ENCODE measurements at places on chromosomes 12 and 14.

- DNase-seq, result no peak
These were observed 19.8 kb downstream of the OR5AU1 start for GRCh38 chr14:21136024-21136423.

- no peak for DNase-seq
These were observed 72.7 kb upstream of the ZFP36L1 start for GRCh38 chr14:68865542-68865941.

DNA sequence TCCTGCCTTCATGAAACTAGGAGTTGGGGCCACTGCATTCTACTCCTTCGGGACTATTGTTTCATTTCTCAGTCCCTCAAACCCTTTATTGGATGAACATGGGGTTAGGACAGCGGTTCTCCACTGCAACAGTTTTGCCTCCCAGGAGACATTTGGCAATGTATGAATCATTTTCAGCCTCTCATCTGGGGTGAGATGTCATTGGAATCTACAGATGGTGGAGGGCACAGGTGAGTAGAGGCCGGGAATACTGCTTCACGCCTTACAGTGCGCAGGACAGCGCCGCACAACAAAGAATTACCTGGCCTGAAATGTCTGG, 649 bp upstream of the GNPNAT1 start:
- no peak for DNase-seq

GRCh38 chr12:16385782-16386646, 38.6 kb downstream of the MGST1 start:
- peak; percentile 29 for DNase-seq

DNA sequence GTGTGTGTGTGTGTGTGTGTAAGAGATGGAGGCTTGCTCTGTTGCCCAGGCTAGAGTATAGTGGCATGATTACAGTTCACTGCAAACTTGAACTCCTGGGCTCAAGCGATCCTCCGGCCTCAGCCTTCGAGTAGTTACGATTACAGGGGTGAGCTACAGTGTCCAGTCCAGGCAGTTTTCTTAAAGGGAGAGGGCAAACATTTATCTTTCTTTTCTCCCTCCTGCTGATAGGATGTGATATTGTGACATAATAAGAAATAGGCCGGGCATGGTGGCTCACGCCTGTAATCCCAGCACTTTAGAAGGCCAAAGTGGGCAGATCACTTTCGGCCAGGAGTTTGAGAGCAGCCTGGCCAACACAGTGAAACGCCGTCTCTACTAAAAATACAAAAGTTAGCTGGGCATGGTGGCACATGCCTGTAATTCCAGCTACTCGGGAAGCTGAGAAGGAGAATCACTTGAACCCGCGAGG, 31.8 kb upstream of the CLIP1 start:
- no peak for DNase-seq

DNA sequence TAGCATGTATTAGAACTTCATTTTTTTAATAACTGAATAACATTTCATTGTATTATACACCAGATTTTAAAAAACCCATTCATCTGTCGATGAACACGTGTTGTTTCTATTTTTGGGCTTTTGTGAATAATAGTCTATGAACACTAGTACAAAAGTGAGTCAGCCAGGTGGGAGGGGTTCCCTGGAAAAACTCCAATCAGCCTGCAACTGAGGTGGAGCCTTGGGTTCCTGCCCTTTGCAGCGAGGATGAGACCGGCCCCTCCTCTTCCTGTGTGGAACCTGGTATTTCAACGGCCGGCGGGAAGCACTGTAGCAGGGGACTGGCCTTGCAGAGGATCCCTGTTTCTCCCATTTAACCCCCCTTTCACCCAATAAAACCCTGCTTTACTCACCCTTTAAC, 56.1 kb downstream of the LMNTD1 start:
- DNase-seq, result no peak

DNA sequence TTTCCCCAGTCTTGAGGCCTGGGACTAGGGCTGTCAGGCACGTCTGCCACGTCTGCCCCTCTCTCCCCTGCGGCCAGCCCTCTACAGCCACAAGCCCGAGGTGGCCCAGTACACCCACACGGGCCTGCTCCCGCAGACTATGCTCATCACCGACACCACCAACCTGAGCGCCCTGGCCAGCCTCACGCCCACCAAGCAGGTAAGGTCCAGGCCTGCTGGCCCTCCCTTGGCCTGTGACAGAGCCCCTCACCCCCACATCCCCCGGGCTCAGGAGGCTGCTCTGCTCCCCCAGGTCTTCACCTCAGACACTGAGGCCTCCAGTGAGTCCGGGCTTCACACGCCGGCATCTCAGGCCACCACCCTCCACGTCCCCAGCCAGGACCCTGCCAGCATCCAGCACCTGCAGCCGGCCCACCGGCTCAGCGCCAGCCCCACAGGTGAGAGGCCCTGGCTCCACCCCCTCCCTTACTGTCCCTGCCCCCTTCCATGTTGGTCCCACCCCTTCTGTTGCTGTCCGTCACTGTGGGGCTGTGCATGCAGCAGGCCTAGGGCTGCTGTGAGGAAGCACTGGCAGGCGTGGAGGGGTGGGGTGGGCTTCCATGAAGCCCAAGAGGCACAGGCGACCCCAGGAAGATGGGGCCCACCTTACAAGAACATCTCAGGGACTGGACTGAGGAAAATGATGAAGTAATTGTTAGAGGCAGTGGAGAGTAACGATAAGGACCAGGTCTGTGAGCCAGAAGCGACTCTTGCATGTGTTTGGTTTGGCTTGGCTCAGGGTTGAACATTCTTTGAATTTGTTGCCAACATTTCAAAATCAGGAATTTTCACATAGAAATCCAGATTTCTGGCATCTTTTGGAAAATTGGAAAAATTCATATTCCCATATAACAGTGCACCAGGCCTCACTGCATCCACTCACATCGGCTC, 16.8 kb downstream of the C12orf43 start:
- DNase-seq, result no peak

DNA sequence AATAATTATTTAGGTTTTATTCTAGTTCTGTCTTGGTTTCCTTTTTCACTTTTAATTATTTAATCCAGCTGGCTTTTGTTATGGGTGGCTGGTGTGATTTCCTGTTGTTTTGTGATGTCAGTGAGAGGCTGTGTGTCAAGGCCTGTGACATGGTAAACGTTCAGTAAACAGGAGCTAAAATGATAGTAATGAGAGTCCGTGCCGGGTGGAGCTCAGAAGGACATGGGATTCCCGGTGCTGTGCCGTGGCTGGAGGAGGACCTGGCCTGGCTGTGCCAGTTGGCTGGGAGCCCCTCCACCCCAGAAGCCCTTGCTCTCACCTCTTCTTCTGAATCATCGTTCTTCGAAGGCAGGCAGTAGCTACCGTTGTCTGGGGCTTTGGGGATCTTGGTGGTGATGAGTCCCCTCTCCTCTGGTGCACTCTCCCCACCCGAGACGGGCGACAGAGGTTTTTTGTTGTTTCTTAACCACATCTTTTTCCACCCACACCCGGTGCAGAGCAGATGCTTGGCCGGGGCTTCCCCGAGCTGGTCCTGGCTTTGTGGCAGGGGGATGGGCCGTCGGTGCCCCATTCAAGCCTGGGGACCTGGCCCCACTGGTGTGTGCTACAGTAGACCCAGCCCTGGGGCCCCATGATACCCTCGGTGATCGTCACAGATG, 29.1 kb downstream of the SH2B3 start:
- DNase-seq, result no peak

DNA sequence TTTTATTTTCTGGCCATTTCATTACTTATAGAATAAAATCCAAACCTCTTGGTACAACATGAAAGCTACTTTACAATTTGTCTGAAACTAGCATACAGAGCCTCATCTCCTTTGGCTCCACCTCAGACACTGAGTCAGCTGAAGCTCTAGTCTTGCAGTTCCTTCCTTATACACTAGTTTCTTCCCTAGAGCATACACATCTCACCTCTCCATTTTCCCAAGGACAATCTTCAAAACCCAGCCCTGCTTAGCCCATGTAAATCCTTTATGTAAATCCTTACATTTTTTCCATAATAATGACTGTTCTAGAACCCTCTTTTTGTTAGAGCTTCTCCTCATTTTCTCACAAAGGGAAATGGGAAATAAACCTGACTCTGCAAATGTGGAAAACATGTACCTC, 463.4 kb downstream of the SLC16A7 start:
- DNase-seq, result no peak

GRCh38 chr12:97559267-97559666, 96.7 kb downstream of the RMST start:
- no peak for DNase-seq

- DNase-seq, result peak; percentile 28
These were observed 72.4 kb downstream of the TTC9 start for GRCh38 chr14:70714055-70714550.

GRCh38 chr12:83642205-83642604, 955.5 kb downstream of the TMTC2 start:
- DNase-seq, result no peak

- DNase-seq, result no peak
These were observed 68.1 kb downstream of the NUAK1 start for GRCh38 chr12:106070611-106071010.

- no peak for DNase-seq
These were observed 491.8 kb downstream of the PCNX1 start for GRCh38 chr14:71399057-71399487.

DNA sequence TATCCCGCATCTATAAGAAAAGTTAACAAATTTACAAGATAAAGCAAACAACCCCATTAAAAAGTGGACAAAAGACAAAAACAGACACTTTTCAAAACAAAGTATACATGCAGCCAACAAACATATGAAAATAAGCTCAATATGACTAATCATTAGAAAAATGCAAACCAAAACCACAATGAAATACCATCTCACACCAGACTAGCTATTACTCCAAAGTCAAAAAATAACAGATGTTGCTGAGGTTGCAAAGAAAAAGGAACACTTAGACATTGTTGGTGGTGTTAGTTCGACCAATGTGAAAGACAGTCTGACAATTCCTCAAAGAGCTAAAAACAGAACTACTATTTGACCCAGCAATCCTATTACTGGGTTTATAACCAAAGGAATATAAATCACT, 968.6 kb upstream of the USP15 start:
- no peak for DNase-seq

DNA sequence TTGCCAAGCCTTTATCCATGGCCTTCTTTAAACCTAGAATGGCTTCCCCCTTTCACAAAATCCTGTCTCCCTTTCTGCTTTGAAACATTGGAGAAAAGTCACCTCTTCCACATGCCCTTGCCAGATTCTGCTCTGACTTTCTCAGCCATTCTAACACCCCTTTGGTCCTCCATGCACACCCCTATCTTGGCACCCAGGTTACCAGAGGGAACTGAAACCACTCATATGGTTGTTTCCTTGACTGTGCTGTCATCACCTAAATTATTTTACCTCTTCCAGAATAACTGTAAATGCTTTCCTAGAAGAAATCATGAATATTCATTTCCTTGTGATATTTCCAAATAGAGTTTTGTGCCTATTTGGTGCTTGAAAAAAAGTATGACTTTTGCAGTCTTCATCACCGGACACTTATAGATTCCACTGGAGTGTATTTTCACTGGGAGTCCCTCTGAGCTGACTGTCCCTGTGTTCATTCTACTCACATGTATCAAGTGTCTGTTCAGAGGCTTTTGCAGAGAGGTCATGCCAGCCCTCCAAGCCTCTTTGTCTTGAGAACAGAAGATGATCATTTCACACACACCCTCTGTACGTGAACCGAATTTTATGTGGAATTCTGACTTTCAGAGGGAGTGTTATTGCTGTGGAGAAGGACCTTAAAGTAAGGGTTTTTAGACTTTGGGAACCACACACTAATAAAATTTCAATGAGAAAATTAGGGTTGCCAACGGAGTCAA, 74.1 kb downstream of the PLXNC1 start:
- no peak for DNase-seq

GRCh38 chr12:4151362-4152121, 122.0 kb upstream of the CCND2 start:
- DNase-seq, result no peak

GRCh38 chr14:61503167-61503801, 181.9 kb downstream of the PRKCH start:
- no peak for DNase-seq

DNA sequence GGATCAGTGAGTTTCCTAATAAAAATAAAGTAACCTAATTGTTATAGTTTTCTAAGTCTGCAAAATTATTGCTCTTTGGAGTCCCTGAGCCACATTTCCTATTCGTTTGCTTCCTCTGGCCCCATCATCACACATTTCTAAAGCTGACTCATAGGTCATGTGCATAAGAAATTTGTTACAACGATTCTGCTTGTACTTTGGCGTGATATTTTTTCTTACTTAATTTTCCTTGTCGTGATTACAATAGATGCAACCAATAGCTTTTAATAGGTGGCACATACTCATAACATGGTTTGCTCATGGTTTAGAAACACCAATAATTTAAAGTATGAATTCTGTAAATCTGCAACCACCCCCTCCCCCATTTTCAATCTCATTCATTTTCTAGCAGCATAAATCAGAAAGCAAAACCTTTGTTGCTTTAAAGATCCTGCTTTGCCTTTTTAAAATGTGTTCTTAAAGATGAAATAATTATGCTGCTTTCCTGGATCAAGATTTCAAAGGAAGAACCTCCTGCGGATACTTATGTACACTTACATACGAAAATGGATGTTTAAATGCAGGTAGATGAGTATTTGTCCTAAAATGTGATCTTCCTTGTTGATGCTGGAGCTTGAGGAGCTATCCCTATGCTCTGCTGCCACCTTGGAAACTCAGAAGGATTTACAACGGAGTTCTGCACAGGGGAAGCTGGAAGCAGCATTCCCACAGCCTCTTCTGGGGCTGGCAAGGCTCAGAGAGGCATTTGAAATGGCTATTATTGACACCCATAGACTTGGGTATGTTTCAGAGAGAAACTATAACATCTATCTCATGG, 1.7 kb upstream of the FLRT2 start:
- DNase-seq, result no peak

DNA sequence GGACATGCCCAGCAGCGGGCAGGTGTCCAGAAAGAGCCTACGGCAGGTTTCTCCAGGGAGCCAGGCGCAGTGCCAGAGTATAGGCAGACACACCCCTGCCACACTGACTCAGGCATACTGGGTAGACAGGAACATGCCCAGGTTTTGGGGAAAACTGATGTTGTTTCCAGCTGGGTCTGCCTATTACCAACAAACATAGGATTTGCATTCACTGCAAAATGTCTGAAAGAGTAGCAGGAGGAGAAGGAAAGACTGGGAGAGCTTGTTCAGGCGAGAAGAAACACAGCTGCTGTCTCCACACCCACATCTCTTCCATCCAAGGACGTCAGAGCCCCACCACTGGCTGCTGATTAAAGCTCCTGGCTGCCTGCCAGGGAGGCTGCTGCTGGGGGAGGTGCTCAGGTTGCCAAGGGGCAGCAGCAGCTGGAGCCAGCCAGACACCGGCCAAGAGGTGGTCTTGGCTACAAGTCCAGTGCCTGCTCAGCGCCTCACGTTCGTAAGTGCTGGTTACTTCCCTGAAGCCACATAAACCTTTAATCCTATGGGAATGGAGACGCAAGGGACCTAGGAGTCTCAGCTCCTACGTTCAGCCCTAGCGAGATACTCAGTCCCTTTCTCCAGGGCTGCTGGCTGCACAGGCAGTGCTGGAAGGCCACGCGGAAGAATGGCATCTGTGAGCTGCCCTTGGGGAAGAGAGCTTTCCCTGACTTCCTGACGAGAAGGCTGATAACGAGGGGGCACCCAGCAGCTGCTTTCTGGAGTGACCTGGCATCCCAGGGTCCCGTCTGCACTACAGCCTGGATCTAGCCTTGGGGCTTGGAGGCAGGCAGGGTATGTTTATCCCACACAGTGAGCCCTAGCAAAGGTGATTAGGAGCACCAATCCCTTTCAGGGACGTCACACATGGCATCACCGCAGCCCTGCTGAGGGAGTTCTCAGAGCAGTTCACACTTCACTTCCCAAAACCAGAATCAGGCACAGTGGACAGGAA, 58.1 kb downstream of the PLEKHG3 start:
- peak; percentile 41 for DNase-seq

- DNase-seq, result no peak
These were observed 64.1 kb downstream of the ANO4 start for GRCh38 chr12:100858656-100859055.

- DNase-seq, result no peak
These were observed 71.9 kb upstream of the METAP2 start for GRCh38 chr12:95402096-95402495.
